Suppressor macrophage treated with lipopolysaccharide for 4 hours (primary cell): ENCODE measurements at places on chromosomes 5 and 9.

DNA sequence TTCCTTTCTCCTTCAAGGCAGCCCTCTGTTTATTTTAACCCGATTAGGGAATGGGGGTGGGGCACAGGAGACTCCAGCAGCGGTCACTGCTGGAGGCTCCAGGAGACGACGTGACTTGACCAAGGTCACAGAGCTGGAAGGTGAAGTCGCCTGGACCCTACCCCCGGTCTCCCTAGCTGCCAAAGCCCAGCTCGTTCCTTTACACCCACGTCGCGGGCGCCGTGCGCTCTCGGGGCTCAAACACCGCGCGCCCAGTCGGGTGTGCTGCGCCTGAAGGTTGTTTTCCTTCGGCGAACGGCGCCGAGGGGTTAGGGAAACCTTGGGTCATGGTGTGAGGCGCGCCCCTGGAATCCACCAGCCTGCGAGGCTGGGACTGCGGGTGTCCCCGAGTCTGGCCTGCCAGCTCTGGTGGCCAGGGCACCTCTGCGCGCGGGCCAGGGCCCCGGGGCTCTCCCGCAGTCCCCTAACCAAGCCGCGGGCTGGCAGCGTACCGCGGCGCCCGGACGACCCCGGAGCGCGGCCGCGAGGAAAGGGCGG, 747 bp upstream of the UNC5A start:
- no peak for DNase-seq

GRCh38 chr5:108924457-108924961, 176.8 kb downstream of the FER start:
- DNase-seq, result no peak

DNA sequence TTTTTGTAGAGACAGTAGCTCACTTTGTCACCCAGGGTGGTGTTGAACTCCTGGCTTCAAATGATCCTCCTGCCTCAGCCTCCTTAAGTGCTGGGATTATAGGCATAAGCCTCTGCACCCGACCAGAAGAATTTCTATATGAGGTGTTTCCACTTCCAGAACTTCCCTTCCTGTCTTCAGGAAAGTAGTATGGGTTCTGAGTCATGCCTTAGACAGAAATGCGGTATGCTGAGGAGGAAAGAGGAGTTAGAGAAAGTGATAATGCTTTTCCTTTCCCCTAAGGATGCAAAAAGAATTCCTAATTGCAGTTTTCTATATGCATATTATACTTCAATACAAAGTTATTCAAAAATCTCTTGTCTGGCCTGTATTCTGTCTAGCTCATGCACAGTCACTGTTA, 16.4 kb upstream of the ADAMTSL1 start:
- no peak for DNase-seq

DNA sequence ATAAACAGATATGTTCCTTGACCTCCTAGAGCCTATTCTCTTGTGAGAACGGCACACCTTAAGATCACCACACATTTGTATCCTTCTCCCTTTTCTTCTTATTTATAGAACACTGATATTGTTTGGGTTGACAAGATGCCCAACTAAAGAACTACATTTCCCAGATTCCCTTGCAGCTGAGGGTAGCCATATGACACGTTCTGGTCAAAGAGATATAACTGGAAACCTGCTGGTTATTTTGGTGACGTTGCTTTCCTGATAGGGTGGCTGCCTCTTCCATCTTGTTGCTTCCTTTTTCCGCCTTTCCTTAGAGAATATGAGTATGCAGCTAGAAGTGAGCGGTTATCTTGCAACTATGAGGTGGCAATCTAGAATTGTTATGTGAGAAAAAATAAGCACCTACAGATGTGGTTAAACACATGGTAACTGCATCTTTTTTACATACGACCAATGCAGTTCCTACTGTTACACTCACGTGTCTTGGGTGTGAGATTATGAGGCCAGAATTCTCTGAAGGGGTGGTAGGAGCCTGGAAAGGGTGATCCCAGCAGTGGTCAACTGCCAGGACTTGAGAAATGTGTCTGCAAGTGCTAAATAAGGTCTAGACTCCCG, 72.9 kb downstream of the SEC61B start:
- DNase-seq, result no peak

DNA sequence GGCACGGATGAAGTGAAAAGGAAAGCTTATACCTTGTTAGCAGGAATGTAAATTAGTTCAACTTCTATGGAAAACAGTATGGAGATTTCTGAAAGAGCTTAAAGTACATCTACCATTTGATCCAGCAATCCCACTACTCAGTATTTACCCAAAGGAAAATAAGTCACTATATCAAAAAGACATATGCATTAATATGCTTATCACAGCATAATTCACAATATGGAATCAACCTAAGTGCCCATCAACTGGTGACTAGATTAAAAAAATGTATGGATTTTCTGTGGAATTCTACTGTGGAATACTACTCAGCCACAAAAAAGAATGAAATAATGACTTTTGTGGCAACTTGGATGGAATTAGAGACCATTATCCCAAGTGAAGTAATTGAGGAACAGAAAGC, 279.6 kb downstream of the GABRB2 start:
- DNase-seq, result no peak

- no peak for DNase-seq
Measured at GRCh38 chr9:134491856-134492255, 149.7 kb upstream of the COL5A1 start.

GRCh38 chr9:113738893-113739604, 137.1 kb upstream of the ZNF618 start:
- DNase-seq, result no peak

DNA sequence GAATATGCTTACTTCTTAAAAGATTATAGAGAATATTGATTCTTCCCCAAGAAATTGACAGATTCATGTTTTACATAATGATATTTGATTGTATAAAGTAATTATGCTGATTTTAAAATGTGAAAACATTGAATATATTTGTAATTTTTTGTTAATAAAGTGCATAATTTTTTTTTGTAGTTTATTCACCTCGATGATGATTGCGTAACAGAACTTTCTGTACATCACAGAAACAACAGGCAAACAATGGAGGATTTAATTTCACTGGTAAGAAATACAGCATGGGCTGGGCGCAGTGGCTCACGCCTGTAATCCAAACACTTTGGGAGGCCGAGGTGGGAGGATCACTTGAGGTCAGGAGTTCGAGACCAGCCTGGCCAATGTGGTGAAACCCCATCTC, 70.1 kb downstream of the MELK start:
- DNase-seq, result no peak

- DNase-seq, result no peak
Measured at GRCh38 chr5:149580808-149581191, 498 bp upstream of the ARHGEF37 start.
